ENCODE measurements at places on chromosomes 4 and X. TPM values are rescaled to one million over a fixed set of nuclear protein-coding genes. Genes with fewer than 3 reads are reported as not detected.

- ATAC-seq = peak; percentile 50
Observed at GRCh38 chr4:26356081-26356501, 35.3 kb downstream of the RBPJ start.

DNA sequence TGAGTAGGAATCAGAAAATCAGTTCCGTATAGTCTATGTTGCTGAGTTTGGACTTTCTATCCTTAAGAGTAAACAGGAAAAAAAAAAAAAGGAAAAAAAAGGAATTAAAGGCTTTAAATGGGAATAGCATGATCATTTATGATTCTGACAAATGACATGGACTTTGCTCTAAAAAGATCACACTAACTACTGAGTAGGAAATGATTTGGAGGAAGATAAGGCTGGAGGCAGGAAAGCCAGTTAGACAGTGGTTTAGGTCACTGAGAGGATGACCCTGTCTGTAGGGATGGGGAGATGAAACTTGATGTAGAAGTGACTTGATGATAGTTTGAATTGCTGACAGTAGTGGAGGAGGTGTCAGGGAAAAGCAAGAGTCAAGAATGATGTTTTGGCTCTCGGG lies 9.2 kb upstream of the JADE1 start:
- no peak for ATAC-seq

GRCh38 chr4:87420276-87420830 lies 2.0 kb upstream of the NUDT9 start:
- ATAC-seq = no peak

DNA sequence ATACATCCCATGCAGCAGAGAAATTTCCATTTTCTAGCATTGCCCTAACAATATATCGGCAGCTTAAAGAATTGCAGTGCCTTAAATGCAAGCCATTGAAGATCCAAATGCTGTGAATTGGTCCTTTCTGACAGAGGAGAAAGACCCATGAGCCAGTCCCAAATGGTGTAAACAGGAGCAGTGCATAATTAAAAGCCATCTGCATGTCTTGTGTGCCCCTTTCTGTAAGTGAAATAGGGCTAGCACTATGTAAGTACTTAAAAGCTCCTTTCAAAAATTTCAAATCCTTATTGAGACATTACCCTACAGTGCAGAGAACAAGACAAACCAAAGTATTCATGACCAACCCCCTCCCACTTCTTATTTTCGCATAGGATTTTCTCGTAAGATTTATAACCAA lies 108.7 kb upstream of the LCORL start:
- no peak for ATAC-seq

- no peak for ATAC-seq
Observed at GRCh38 chr4:67080046-67080557, 465.2 kb downstream of the CENPC start.

Gene GASK1B
- total RNA-seq = not detected

Gene HSFX1
- total RNA-seq = 0.50 TPM

Gene CXCL11
- not detected for total RNA-seq

Gene MTMR8
- total RNA-seq = 5.9 TPM

Data from activated T-helper 17 cell treated with anti-CD3 and anti-CD28 coated beads, Interleukin-2, amount 50 U/mL, for 72 hours (primary cell).